ENCODE measurements at places on chromosomes 16 and 17.

GRCh38 chr17:61212655-61213054 lies 187.0 kb upstream of the TBX2 start:
- no peaks in the 10 kb centered on the region for H3K27me3 ChIP-seq
- H3K4me3 ChIP-seq, result no peak overlapping the region
- no peaks in the 10 kb centered on the region for H3K36me3 ChIP-seq
- no peak overlapping the region for H3K27ac ChIP-seq
- peaks cover 3% of the 10 kb centered on the region for H3K4me1 ChIP-seq
- DNase-seq, result no peak

DNA sequence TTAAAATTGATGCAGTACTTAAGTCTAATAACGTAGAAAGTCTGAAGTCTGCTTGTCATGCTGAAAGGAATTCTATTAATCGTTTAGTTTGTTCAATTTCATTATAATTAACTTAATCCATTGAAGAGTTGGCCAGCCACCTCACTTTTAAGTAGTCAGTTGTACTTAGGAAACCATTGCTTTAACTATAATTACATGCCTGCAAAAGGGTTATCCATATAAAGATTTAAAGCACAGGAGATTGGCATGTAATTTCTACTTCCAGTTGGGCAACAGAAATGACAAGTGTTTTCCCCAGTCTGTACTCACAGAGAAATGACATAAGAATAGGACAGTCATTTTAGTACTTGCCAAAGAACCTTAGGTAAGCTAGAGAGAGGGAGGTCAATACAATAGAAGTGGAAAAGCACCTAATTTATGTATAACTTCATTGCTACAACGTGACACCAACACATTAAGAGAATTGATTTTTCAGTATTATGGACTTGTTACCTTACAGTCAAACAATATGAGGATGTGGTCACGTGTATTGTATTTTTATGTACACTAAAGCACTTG lies 3.7 kb upstream of the USP32 start:
- no peak overlapping the region for H3K4me3 ChIP-seq
- no peaks in the 10 kb centered on the region for H3K27me3 ChIP-seq
- H3K27ac ChIP-seq, result peak overlapping the region; percentile 78
- no peaks in the 10 kb centered on the region for H3K36me3 ChIP-seq
- peaks cover 42% of the 10 kb centered on the region for H3K4me1 ChIP-seq

DNA sequence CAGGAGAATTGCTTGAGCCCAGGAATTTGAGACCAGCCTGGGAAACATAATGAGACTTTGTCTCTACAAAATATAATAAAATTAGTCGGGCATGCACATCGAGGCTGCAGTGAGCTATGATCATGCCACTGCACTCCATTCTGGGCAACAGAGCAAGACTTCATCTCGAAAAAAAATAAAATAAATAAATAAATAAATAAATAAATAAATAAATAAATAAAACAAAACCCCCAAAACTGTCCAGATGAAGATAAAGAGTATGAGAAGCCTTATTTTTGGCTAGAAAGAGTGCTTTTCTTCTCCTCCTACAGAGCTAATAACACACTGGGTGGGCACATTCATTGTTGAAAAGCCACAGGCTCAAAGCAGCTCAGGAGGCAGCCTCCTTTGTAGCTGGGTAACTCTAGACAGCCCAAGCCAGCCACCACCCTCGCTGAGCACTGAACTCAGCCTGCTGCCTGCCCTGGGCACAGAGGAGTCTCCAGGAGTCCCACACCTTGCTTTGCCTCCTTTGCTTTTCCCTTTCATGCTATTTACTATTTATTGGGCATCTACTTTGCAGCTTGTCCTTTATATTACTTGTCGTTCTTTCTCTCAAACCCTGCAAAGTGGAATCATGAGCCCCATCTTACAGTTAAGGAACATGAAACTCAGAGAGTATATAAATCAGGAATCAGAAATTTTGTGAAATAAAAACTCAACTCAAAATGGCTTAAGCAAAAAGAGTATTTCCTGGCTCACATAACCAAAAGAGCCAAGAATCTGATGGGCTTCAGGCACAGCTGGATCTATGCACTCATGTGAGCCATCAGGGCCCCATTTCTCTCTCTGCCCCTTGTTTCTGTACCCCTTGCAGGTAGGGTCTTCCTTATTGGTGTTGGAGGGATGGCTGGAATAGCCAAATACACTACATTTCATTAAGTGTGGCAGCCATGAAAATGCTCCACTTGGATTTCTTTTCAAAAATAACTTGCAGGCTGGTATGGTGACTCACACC lies 18.1 kb upstream of the C16orf87 start:
- no peaks in the 10 kb centered on the region for H3K27me3 ChIP-seq
- no peak overlapping the region for H3K27ac ChIP-seq
- H3K4me3 ChIP-seq, result no peak overlapping the region
- H3K36me3 ChIP-seq, result no peaks in the 10 kb centered on the region

DNA sequence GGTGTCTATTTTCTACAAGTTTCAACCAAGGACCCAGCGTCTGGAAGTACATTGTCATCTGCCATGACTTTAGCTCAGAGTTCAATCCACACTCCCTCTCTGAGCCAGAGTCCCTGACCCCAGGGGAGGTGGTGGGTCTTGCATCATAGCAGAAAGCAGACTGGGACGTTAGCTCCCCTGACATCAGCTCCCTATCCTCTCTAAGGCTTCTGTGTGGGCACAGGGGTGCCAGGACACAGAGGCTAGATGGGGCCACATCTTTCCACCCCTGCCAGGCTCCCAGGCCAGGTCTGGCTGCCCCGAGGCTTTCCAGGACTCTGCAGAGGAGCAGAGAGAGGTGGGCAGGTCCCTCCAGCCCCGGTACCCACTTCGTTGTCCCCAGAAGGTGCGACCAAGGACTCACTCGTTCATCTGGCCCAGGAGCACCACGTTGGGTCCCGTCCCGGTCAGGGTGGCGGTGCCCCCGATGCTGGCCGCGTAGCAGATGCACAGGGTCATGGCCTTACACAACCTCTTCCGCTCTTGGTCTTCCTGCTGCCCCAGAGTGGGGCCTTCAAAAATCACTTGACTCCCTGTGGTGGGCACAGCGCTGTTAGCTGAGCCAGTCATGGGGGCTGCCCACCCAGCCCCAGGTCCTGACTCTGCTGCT lies 10.5 kb downstream of the SLC13A5 start:
- no peak for DNase-seq
- no peaks in the 10 kb centered on the region for H3K4me1 ChIP-seq
- H3K4me3 ChIP-seq, result no peak overlapping the region
- H3K27ac ChIP-seq, result no peak overlapping the region

- no peak for DNase-seq
- H3K36me3 ChIP-seq, result peaks cover 2% of the 10 kb centered on the region
- peaks cover 9% of the 10 kb centered on the region for H3K4me1 ChIP-seq
Observed at GRCh38 chr16:78890373-78890895, 710.1 kb downstream of the MAF start.

GRCh38 chr17:79987187-79987934 lies 48.3 kb downstream of the TBC1D16 start:
- no peak overlapping the region for H3K27ac ChIP-seq
- H3K4me1 ChIP-seq, result peaks cover 7% of the 10 kb centered on the region
- H3K4me3 ChIP-seq, result no peak overlapping the region
- H3K36me3 ChIP-seq, result no peaks in the 10 kb centered on the region
- peaks cover 2% of the 10 kb centered on the region for H3K27me3 ChIP-seq
- no peak for DNase-seq

GRCh38 chr16:21302454-21302853 lies 24.4 kb upstream of the CRYM start:
- peaks cover 21% of the 10 kb centered on the region for H3K4me1 ChIP-seq
- peak overlapping the region; percentile 92 for H3K4me3 ChIP-seq
- no peak for DNase-seq
- no peaks in the 10 kb centered on the region for H3K27me3 ChIP-seq
- no peaks in the 10 kb centered on the region for H3K36me3 ChIP-seq

DNA sequence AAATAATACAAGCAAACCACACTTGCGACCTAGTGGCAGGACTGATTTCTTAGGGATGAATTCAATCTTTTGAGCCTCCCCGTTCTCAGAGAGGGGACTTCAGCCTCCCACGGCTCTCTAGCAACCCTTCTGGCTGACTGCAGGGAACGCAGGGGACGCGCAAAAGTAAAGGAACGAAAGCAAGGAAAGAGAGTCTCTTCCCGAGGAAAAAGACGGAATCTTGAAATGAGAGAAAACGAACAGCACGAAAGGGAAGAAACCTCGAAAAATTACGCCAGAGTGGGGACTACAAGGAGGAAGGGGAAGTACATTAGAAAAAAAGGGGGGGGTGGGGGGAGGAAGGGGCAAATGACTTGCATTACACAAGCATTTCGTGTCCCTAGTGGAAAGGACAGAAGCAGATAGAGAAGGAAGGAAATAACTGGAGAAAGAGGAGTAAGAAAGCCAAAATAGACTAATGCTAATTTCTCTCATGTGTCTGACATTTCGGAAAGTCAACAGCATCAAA lies 1.2 kb downstream of the GRB2 start:
- no peaks in the 10 kb centered on the region for H3K27me3 ChIP-seq
- peaks cover 25% of the 10 kb centered on the region for H3K4me1 ChIP-seq
- H3K36me3 ChIP-seq, result peaks cover 4% of the 10 kb centered on the region
- H3K27ac ChIP-seq, result peak overlapping the region; percentile 95
- DNase-seq, result peak; percentile 42
- peak overlapping the region; percentile 98 for H3K4me3 ChIP-seq

GRCh38 chr16:67786491-67786890 lies 19.9 kb downstream of the RANBP10 start:
- H3K4me1 ChIP-seq, result peaks cover 17% of the 10 kb centered on the region
- H3K27me3 ChIP-seq, result no peaks in the 10 kb centered on the region
- DNase-seq, result no peak
- no peak overlapping the region for H3K27ac ChIP-seq
- H3K4me3 ChIP-seq, result peak overlapping the region; percentile 14

DNA sequence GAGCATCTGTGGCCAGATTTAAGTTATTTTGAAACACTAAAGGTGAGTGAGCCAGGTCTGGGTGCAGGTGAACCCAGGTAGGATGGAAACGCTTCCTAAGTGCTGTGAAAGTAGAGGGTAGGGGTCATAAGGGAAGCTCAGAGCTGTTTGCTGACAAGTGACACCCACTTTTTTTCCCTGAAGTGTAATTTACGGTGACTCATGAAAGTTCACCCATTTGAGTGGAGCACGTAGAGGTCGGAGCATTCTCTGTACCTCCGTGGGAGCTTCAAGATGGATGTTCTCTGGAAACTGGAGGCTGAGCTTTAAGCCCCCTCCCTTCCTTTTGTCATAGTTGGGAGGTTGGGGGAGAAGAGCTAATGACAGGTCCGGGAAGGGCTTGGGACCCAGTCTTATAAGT lies 44.3 kb downstream of the MPRIP start:
- H3K4me3 ChIP-seq, result no peak overlapping the region
- no peaks in the 10 kb centered on the region for H3K27me3 ChIP-seq
- no peak overlapping the region for H3K27ac ChIP-seq
- H3K4me1 ChIP-seq, result peaks cover 19% of the 10 kb centered on the region
- H3K36me3 ChIP-seq, result peaks cover 14% of the 10 kb centered on the region

DNA sequence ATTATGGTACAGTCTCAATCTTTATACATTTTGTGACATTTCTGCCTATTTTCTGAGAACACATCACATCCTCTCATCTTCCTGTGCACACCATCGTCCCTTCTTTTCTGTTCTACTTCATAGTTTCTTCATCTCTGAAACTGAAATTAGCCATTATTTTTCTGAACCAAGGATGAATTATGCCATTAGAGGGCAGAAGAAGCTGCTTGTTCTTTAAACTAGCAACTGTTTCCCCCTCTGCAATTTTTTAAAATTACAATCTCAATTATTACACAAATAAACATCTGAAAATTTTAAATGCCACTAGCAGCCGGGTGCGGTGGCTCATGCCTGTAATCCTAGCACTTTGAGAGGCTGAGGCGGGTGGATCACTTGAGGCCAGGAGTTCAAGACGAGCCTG lies 41.3 kb downstream of the RBBP6 start:
- H3K4me1 ChIP-seq, result peaks cover 2% of the 10 kb centered on the region
- H3K36me3 ChIP-seq, result no peaks in the 10 kb centered on the region
- DNase-seq, result no peak
- peaks cover 2% of the 10 kb centered on the region for H3K27me3 ChIP-seq
